Cardiac fibroblast (primary cell): ENCODE measurements at places on chromosomes 7 and 10.

- no peak for DNase-seq
Observed at GRCh38 chr10:77081481-77081891, 556.1 kb downstream of the KCNMA1 start.

GRCh38 chr10:124875596-124875995, 66.3 kb upstream of the ZRANB1 start:
- peak; percentile 61 for DNase-seq

DNA sequence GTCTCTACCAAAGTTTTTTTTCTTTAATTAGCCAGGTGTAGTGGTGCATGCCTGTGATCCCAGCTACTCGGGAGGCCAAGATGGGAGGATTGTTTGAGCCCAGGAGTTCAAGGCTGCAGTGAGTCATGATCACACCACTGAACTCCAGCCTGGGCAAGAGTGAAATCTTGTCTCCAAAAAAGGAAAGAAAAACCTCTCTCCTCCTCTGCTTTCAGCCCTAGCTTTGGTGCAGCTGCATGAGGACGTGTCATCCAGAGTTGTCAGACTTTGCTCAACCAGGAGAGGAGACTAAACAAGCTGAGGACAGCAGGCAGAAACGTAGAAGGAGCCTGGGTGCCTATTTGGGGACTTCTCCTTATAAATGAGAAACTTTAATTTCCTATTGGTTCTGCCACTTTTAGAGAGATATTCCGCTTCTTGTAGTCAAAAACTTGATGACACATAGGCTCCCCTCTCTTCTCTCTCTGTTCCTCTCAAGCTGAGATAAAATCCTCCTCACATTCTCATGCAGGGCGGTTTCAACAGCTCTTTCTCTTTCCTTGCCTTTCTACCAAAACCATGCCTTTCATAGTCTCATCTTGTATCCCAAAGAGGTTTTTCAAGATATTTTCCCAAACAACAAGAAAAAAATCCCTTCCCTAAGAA, 205.4 kb downstream of the ARHGAP12 start:
- DNase-seq, result peak; percentile 63

- no peak for DNase-seq
Observed at GRCh38 chr10:30724296-30724695, 94.7 kb upstream of the LYZL2 start.

DNA sequence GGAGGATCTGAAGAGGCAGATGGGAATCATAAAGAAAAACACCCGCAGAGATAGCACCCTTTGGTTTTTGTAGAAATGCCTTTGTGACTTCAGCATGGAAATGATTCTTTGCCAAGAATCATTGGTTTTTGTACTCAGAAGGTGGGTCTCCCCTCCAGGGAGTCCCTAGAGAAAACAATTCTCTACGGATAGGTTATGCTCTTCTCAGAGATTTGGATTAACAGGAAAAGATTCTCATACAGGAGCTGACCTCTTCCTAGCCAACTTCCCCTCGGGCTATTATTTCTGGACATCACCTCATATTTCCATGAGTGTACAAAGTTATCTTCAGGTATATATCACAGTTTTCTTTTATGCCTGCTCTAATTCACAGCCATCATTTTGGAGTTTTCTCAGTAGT, 274.2 kb upstream of the HABP2 start:
- DNase-seq, result no peak

GRCh38 chr10:11876805-11877590, 53.8 kb downstream of the PROSER2 start:
- DNase-seq, result no peak

DNA sequence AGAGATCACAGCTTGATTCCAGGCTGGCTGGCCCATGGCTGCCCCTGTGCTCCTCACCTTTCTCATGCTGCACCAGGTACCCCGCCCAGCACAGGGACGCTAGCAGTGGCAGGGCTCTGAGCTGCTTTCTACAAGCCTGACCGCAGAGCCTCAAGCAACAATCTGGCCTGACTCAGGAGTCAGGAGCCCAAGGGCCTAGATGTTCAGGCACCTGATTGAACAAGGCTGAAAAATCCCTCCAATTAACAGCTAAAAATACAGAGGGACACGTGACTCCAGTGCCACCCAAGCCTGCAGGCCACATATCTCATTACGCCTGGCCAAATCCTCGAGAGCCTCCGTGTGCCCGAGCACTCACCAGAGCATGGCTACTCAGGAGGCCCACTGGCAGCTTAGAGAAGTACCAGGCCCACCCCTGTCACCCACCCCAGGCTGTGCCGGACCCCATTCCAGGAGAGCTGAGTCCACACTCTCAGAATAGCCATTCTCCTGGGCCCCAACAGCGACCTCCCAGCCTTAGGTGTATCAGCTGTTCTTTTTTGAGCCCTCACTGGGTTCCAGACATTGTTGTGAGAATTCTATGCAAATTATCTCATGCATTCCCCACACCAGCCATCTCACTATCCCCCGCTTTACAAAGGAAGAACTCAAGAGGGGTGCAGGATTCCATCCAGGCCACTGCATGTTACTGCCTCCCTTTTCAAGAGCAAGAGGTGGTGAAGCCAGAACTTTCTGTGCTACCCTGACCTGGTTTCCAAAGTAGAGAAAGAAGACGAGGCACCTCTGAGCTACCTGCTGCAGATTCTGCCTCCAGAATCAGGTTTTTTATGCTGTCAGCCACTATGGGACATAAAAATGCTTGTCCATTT, 98.3 kb downstream of the COL13A1 start:
- no peak for DNase-seq

DNA sequence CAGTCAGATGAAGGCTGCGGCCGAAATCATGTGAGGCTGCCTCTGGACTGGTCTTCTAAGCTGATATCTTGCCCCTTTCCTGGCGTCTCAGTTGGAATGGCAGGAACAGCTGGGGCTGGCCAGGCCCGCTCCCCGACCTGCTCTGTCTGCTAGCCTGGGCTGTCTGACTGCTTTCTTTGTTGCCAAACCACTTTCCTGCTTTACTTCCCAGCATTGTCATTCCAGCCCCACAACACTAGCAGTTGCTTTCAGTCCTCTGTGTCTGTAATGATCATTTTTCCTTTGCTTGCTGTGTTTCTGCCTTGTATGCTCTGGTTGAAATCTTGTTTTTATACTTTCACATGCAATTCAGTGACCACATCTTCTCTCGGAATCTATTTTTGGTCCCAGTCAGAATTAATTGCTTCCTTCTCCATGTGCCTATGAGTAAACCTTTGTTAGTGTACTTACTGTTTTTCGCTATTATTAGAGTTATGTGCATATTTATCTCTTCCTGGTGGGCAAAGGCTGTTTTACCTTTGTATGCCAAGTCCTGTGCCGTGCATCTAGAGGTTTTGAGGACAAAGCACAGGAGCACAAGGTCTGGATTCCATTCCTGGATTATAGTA, 21.6 kb downstream of the PRPF18 start:
- DNase-seq, result no peak

DNA sequence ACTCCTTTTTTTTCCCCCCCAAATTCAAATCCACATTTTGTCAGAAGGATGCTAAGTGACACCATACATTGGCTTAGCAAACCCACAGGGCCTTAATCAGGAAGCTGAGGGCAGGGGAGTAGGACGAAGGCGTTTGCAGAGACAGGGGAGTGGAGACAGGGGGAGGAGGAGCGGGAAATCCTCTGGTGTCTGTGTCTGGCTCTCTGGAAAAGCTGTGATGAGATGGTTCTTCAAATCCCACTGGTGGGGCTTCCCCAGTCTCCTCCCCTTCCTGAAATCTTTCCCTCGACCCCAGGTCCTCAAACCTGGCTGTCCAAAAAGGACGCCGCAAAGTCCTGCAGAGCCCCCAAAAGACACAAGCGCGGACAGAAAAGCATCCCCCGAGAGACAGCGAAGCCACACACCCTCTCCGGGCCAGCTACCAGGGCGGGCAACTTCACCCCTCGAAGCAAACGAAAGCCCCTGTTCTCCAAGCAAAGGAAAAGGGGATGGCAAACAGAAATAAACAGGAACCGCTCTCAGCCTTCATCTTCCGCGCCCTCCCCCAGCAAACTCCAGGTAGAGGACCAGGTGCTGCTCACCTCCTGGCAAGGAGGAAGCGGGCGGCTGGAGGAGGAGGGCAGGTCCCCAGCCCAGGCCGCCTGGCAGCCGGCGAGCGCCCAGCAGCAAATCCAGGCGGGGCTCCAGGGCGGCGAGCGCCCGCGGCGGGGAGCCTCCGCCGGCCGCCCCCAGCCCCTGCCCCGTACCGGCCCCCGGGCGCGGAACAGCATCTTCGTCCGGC, 520 bp downstream of the ELAPOR2 start:
- no peak for DNase-seq

DNA sequence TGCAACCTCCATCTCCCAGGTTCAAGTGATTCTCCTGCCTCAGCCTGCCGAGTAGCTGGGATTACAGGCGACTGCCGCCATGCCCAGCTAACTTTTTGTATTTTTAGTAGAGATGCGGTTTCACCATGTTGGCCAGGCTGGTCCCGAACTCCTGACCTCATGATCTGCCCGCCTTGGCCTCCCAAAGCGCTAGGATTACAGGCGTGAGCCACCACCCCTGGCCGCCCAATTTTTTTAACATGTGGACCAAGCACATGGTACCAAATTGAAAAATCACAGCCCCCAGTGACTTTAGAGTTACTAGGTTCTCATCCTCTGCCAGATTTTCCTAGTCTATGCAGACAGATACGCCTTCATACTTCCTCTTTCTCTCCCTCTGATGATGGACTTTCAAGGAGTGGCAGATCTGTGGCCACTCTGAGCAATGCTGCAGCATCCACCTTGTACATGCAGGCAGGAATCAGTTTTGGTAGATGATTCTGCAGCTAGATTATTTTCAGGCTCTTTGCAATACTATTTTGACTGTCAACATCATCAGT, 34.0 kb upstream of the EZH2 start:
- DNase-seq, result no peak

GRCh38 chr10:61869041-61869675, 32.3 kb upstream of the ARID5B start:
- no peak for DNase-seq

DNA sequence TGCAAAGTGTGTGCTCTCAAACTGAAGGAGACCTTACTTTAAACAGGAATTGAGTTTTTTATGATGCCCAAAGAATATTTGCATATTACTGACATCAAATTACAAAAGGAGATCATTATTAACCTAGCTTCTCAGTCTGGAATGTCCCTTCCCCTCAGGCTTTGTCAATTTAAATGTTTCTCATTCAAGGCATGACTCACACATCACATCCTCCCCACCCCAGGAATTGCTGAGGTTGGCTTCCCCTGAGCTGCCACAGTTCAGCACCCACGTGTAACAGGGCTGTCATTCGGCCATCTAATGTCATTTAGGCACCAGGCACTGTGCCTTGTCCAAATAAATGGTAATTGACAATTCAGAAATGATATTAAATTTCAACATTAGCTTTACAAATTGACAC, 305.9 kb upstream of the MGMT start:
- peak; percentile 29 for DNase-seq

DNA sequence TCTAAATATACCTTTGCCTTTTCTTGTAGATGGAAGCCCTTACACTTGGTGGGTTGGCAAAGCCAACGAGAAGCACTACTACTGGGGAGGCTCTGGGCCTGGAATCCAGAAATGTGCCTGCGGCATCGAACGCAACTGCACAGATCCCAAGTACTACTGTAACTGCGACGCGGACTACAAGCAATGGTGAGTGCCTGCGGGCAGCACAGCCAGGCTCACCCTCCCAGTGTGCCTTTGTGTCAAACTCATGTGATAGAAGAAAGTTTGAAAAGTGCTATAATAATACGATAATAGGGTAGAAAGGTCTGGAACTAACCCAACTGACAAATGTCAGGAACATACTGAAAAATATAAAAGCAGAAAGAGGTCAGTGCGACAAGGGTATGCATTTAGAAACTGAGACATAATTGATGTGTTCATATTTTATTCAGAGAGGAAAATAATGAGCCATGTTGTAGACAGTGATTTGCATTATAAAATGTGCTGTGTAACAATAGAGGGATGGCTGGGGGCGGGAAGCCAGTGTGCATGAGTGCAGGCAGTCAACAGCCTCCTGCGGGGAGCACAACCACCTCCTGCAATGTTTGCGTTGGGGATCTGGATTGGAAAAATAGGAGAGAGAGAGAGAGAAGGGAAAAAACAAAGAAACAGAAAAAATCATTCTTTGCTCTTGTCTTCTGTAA, 686.9 kb upstream of the C7orf33 start:
- no peak for DNase-seq

DNA sequence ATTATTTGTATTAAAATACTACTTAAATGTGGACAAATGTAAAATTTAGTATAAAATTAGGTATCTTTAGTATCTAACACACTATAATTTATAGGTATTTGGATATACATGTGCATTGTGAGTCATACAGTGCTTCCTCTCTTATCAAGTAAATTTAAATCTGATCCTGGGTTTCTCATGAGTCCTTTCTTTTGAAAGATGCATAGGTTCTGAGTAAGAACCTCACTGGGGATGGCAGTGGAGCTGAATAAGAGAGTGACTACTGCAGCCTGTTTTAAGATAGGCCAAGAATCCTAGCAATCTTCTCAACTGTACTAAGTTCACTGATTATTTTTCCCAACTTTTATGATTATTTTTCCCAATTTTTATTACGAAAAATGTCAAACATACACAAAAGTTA, 16.2 kb downstream of the CEP55 start:
- peak; percentile 78 for DNase-seq

- no peak for DNase-seq
Observed at GRCh38 chr7:102832674-102833073, 80.1 kb upstream of the LRRC17 start.

- DNase-seq, result no peak
Observed at GRCh38 chr7:16636555-16637101, 8.9 kb downstream of the ANKMY2 start.

GRCh38 chr10:99873846-99874245, 91.4 kb downstream of the ABCC2 start:
- no peak for DNase-seq

GRCh38 chr7:51280156-51280555, 36.5 kb downstream of the COBL start:
- DNase-seq, result no peak

GRCh38 chr10:58747687-58748086, 235.0 kb downstream of the BICC1 start:
- DNase-seq, result no peak

DNA sequence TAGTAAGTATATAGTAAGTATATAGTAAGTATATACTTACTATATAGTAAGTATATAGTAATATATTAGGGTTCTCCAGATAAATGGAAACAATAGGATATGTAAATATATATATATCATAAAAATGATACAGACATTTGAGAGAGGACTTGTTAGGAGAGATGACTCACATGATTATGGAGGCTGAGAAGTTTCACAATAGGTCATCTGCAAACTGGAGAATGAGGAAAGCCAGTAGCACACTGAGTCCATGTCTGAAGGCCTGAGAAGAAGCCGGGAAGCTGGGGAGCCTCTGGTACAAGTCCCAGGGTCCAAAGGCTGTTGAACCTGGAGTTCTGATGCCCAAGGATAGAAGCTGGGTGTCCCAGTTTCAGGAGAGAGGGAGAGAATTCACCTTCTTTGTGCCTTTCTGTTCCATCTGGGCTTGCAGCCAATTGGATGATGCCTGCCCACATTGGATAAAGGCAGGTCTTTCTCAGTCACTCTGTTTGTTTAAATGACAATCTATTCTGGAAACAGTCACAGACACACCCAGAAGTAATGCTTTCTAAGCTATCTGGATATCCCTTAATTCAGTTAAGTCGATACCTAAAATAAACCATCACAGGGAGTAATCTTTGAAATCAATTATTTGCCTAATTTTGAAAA, 205.5 kb upstream of the CDC14C start:
- no peak for DNase-seq

- DNase-seq, result no peak
Observed at GRCh38 chr10:125164421-125164820, 4.1 kb upstream of the CTBP2 start.

- no peak for DNase-seq
Observed at GRCh38 chr10:97003804-97004201, 171.7 kb downstream of the LCOR start.

GRCh38 chr10:63323701-63324494, 141.9 kb downstream of the JMJD1C start:
- no peak for DNase-seq

- DNase-seq, result peak; percentile 69
Observed at GRCh38 chr7:48154792-48155413, 16.4 kb upstream of the ABCA13 start.
